ENCODE measurements at places on chromosomes 4 and X.

- no peak for DNase-seq
Observed at GRCh38 chr4:9923195-9923812, 98.0 kb downstream of the SLC2A9 start.

DNA sequence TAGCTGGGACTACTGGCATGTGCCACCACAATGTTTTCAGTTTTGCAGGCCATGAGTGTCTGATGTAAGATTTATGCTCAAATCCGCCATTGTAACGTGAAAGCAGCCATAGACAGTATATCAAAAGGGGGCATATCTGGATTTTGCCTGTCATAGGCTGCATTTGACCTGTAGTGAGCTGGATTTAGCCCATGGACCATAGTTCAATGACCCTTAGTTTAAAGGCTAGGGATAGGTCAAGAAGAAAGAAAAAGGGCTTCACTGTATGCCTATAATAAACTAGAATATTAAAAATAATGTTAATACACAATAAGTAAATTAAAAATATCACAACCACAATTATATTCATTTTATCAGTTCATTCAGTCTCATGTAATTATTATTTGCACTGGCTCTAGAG, 181.8 kb downstream of the STIM2 start:
- no peak for DNase-seq

- DNase-seq, result no peak
Observed at GRCh38 chr4:146049802-146050201, 111.2 kb upstream of the ZNF827 start.

GRCh38 chrX:143754183-143754582, 33.6 kb upstream of the SPANXN2 start:
- no peak for DNase-seq

DNA sequence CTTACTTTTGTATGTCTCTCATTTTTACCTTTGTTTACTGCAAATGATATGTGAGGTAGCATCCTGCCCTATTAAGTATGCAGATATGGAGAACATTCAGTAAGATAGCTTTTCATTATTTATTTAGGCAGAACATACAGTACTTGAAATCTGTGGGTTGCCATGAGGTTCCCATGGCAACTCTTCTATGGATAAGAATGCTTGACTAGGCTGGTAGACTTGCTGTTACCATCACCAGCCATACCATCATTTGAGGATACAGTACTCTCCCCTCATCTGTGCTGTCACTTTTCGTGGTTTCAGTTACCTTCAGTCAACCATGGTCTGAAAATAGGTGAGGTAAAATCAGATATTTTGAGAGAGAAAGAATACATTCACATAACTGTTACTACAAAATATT, 56.7 kb downstream of the NAF1 start:
- DNase-seq, result no peak

DNA sequence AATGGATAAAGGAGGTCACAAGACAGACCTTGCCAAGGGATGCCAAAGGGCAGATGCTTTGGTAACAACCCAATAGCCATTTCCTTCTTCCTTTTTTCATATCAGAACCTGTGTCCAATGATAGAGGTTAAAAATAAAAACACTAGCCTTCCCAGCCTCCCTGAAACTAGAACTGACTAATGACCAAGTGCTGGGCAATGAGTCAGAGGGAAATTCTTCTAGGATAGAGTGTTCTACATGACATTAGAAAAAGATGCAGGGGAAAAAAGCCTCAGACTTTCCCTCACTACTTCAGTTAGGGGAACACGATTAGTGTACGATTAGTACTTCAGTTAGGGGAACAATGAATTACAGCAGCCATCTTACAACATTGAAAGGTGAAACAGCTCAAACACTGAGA, 29.3 kb upstream of the FAM47C start:
- DNase-seq, result no peak

GRCh38 chrX:68833855-68834331, 5.1 kb downstream of the EFNB1 start:
- DNase-seq, result no peak

GRCh38 chr4:81412946-81413495, 58.7 kb downstream of the RASGEF1B start:
- no peak for DNase-seq

DNA sequence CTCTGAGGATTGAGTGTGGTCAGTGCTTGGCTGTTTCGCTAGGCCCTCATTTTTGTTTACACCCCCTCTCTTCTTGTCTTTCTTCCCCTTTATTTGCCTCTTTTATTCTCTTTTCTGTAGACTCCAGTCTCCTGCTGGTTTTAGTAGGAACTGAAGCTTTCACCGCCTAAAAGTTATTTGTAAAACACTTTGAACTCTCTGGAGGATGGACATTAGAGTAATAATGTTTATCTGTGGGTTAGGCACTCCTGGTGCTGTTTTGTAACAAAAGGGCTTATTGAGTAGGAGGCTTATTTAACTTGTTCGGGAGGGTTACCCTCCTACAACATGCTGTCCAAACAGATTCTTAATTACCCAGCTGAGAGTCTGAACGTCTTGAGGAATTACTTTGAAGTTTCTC, 1.6 kb upstream of the ARHGAP10 start:
- no peak for DNase-seq

- no peak for DNase-seq
Observed at GRCh38 chr4:183164963-183165362, 65.9 kb downstream of the WWC2 start.

DNA sequence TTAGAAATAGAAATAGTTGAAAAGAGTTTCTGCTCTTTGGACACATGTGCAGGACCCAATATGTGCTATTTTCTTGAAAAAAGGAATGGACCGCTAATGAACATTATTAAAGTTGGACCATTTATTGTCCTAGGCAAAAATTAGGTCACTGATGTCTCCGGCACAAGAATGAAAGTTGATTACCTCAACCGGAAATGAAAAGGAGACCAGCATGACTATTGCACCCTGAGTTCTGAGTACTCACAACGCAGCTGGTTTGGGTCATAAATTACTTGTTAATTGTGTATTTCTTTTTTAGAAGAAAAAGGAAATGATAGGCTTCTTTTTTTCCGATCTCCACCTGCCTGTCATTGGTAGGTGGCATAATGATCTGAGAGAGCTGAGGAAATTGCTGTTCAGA, 232.7 kb downstream of the ARHGAP24 start:
- no peak for DNase-seq

GRCh38 chrX:119887721-119888425, 7.8 kb upstream of the AKAP14 start:
- peak; percentile 74 for DNase-seq

- DNase-seq, result no peak
Observed at GRCh38 chr4:184191267-184191666, 26.4 kb downstream of the ENPP6 start.

DNA sequence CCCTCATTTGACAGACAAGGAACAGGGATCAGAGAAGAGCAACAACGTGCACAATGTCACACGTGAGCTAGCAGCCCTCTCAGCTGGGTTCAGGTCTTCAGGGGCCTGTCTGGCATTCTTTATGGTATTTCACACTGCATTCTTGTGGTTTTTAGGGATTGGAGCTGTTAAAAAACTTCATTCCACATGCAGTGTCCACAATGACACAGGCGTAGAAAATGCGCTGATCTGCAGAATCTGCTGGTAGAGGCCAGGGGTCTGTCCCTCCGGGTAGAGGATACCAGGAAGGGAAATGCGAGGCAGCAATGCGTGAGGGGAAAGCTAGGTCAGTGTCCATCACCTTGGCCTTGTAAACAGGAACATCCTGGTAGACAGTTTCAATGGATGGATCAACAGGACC, 36.6 kb downstream of the MAP7D3 start:
- no peak for DNase-seq

DNA sequence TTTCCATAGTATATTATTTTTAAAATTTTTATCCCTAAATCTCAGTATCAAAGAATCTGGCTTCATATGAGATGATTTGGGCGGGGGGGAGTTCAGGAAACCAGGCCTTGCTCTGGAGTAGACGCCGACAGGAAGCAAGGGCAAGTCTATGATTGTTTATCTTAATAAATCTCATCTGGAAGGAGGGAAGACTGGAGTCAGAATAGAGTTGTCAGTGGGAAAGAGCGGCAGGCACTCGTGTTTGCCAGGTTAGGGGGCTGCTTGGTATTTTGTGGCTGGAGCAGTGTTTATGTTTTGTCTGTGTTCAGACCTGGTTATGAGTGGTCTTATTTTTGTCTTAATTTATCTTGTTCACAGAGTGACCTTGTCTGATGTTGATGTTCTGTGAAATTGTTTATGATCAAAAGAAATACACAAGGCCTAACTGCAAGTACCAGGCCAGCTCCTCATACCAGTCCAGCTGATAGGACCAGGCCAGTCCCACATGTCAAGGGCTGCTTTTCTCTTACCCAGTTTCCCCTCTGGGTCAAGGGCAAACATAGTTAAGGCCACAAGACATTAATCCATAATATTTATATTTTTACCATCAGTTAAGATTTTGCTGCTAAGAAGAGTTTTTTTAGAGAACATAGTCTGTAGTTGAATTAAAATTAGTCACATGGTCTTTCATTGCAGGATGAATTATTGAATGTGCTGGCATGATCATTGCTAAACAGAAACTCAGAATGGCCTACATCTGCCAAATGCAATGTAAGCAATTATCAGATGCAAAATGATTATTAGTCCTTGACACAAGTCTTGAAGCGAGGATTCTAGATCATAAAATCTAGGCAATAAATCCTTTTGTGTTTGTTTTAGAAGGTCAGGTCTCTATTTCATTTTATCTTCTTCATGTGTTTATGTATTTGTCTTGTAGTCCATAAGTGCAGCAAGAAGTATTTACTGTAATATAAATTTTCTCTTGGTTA, 176.5 kb downstream of the GASK1B start:
- DNase-seq, result no peak

DNA sequence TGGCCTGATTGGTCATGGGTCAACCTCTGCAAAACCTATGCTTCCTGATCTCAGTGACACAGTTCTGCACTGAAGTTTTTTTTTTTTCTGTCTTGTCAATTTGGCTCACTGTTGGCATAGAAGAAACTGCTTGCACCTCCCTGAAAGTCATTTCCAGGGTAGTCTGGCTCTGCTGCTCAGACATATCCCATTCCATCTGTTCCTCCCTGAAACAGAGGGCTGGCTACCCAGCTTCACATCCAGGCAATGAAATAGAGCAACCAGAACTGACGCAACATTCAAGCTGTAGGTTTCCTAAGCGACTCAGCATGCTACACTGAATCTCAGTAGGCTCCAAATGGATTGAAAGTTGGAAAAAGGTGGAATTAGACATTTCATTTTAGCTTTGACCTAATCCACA, 176.8 kb upstream of the MBNL3 start:
- DNase-seq, result no peak

All from stimulated activated effector memory CD8-positive, alpha-beta T cell treated with anti-CD3 and anti-CD28 coated beads, Interleukin-12 subunit alpha, Interleukin-12 subunit beta, amount 100 ng/mL, for 72 hours (primary cell).